NCI-H446 treated with DMSO at 0.1 percent for 48 hours (cell line): ENCODE measurements at places on chromosomes 5 and 9.

GRCh38 chr5:155783791-155784190 lies 543.2 kb upstream of the SGCD start:
- DNase-seq, result no peak

- DNase-seq, result no peak
Observed at GRCh38 chr5:139335811-139336210, 5.8 kb upstream of the PAIP2 start.

GRCh38 chr9:20642045-20642444 lies 19.7 kb upstream of the MLLT3 start:
- DNase-seq, result no peak

DNA sequence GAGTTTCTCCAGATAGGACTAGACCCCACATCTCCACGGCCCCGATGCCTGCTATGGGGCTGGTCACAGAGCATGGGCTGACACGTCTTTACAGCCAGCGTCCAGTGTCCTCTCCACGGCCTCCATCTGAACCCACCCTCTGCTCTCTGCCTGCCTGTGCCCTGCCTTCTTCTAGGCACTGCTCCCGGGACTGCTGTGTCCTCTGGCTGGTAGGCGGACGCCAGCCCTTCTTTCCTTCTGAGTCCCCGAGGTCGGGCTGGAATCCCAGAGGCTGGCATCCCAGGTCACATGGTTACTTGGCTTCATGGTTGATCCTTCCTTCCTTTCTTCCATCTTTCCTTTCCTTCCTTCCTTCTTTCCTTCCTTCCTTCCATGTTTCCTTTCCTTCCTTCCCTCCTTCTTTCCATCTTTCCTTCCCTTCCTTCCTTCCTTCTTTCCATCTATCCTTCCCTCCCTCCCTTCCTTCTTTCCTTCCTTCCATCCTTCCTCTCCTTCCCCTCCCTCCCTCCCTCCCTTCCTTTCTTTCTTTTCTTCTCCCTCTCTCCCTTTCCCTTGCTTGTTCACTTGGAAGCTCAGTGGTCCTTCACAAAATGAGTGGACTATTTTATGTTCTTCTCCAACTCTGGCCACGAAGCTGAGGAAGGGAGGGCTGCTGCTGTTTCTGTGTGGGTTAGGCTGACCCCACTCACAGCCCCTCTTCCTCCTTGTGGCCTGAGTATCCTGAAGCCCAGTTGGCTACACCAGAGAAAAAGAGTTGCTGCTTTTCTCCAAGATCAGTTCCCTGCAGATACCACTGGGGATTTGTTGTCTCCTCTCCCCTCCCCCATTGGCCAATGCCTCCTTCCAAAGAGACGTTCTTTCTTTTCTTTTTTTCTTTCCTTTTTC lies 66.8 kb upstream of the NEURL1B start:
- no peak for DNase-seq

- DNase-seq, result no peak
Observed at GRCh38 chr5:179454356-179454755, 96.0 kb upstream of the RUFY1 start.

DNA sequence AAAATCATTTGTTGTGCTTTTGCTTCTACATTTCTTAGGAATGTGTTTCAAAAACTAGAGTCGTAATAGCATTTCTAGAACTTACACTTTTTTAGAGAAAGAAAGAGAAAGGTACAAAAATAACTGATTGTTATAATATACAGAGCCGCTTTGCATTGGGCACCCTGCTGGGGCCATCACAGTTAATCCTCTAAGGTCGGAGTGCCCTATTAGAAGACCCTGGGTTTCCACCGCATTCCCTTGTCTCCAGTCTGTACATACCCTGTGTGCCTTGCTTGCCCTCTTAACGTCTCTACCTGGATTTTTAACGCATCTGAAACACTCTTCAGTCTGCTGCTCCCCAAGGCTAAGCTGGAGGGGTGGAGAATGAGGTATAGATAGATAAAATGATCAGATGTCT lies 1.3 kb downstream of the MARVELD2 start:
- no peak for DNase-seq

- DNase-seq, result no peak
Observed at GRCh38 chr5:80190960-80191359, 64.9 kb downstream of the SERINC5 start.

DNA sequence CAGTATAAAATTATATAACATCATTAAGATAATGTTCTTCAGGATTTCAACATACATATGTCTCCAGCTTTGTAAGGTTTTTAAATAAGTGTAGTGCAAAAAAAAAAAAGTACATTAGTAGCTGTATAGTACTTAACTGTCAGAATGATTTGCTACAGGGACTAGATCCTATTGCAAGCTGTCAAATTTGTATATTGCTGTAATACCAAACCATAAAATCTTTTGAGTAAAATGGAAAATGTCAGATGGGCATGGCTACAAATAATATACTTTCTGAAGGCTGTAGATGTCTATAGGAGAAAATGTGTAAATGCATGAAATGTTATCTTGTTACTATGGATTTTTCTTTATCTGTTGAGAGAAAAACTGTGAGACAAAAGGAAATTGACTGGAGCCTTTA lies 298.5 kb downstream of the KDM4C start:
- no peak for DNase-seq

- no peak for DNase-seq
Observed at GRCh38 chr9:80376180-80376579, 804.4 kb downstream of the TLE4 start.

GRCh38 chr5:158895588-158895987 lies 204.1 kb downstream of the EBF1 start:
- DNase-seq, result peak; percentile 43

DNA sequence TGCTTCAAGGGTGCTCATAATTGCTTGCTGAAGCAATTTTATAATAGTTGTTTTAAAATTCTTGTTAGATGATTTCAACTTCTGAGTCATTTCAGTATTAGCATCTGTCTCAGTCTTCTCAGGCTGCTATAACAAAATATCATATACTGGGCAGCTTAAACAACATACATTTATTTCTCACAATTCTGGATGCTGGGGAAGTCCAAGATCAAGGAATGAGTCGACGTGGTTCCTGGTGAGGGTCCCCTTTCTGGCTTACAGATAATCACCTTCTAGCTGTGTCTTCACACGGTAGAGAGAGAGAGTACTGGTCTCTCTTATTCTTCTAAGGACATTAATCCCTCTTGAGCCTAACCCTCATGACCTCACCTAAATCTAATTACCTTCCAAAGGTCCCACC lies 160.4 kb downstream of the SIL1 start:
- no peak for DNase-seq

- no peak for DNase-seq
Observed at GRCh38 chr9:128339761-128340690, at the start of gene SLC27A4. Gene SLC27A4, plus strand, starts transcription at chr9:128340527. Its CDS starts 2,606 bp downstream, at chr9:128343133.

- no peak for DNase-seq
Observed at GRCh38 chr5:169964246-169964645, 16.0 kb downstream of the INSYN2B start.

DNA sequence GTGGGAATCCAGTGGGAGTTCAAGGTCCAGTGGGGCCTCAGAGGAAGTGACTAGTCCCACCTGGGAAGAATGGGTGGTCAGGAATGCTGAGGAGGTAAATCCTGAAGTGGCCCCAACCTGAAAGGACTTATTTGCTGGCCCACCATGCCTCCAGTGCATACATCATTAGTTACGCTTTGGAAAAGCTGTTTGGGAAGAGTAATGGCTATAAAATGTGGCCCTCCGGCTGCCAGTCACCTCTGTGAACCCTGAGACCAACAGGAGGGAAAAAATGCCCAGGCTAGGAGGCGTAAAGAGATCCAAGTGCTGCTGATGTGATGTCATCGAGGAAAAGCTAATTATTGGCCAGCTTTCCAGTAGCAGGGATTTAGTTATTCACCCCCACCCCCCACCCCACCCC lies 2.7 kb upstream of the SLC26A2 start:
- DNase-seq, result no peak

DNA sequence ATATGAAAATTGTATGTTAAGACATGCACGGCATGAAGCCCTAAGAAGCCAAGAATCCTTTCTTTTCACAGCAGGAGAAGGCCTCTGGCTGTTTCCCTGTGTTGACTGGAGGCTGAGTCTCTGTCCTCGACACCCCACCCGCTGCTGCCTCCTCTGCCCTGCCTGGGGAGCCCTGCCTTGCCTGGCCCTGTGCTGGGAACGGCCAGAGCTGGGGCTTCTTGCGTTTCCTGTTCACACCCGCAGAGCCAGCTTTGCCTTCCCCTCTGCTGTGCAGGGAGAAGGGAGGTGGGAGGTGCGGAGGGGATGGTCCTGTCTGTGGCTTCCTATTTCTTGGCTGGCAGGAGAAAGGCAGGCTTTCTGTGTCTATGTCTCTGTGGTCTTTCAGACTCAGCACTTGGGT lies 6.9 kb upstream of the GMCL2 start:
- DNase-seq, result no peak

GRCh38 chr5:106205916-106206571 lies 1464.7 kb downstream of the EFNA5 start:
- no peak for DNase-seq

- no peak for DNase-seq
Observed at GRCh38 chr5:123294544-123294943, 128.7 kb downstream of the CEP120 start.

GRCh38 chr5:6083311-6083978 lies 294.9 kb downstream of the MED10 start:
- DNase-seq, result no peak

GRCh38 chr9:98118640-98119601 lies at the start of gene TRIM14:
Gene TRIM14, minus strand, starts transcription at chr9:98119222. Its CDS starts 34 bp downstream, at chr9:98119188.
- no peak for DNase-seq

DNA sequence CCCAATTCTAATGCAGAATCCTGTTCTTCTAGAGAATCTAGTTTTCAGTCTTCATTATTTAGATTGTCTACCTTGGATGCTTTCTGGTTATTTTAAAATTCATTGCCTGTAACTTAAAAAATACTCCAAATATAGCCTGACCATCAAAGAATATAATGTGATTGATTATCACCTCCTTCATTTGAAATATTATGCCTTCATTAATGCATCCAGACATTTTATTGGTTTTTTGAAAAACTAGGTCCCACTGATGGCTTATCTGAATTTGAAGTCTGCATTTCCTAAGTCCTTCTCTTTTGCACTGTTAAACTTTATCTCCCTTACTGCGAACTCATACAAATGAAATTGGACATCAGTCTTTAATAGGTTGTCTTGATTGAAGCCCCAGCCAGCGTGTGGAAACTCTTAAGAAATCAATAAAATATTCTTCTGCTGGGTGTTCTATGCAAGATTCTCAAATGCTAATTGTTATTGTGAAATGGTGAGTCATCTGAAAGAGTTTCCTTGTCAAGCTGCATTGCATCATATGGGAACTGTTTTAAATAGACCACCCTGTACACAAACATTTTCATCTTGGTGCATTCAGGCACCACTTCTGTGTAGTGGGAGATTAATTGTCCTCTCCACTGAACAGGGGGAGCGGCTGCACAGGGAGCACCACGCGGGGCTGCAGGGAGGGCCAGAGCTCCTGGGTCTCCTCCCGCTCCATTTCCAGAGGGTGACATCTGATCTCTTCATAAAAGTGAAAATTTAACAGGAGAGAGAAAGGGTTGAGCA lies 92.3 kb upstream of the FANCC start:
- DNase-seq, result no peak

- DNase-seq, result no peak
Observed at GRCh38 chr9:124191691-124192395, 65.9 kb upstream of the NEK6 start.

- DNase-seq, result no peak
Observed at GRCh38 chr5:132756542-132756941, 9.3 kb downstream of the CCNI2 start.

GRCh38 chr9:111034170-111034897 lies 3.9 kb downstream of the LPAR1 start:
- DNase-seq, result no peak

GRCh38 chr9:126695186-126695585 lies 81.5 kb downstream of the LMX1B start:
- no peak for DNase-seq

GRCh38 chr9:116504893-116505480 lies 182.1 kb upstream of the TRIM32 start:
- no peak for DNase-seq

DNA sequence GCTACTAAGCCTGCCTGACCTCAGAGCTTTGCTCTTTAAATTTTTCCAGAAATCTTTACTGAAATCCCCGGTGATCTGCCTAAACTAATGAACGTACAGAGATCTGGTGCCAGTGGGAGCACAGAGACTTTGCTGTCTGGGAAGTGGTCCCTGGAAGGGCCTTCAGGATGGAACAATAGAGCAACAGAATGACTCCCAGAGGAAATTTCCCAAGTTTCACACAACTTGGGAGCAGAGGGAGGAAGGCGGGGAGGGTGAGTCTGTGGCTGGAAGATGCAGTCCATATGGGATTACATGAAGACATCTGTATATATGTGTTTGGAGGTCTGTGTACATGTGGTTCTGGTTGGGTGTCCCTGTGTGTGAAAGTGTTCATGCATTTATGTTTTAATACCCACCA lies 638.3 kb downstream of the CCDC171 start:
- no peak for DNase-seq

DNA sequence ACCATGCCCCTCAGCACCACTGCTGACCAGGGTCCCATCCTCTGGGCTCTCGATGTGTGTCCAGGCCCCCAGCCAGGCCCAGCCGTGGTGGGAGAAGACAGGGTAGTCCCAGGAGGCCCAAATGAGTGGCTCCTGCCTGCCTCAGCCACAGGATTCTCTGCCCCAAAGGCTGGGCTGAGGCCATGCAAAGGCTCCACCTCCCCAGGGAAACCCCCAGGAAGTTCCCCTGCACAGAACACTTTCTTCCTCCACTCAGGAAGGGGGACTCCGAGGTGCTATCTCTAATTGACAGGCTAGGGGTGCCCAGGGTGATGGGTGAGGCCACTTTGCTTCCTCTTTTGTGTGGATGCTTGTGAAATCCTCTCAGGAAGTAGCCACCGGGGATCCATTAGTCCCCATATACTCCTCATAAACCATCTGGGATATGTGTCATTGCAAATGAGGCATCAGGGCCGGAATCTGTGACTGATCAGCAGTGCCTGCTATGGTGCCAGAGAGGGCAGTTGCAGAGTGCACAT lies 23.1 kb upstream of the TDRD7 start:
- DNase-seq, result no peak

DNA sequence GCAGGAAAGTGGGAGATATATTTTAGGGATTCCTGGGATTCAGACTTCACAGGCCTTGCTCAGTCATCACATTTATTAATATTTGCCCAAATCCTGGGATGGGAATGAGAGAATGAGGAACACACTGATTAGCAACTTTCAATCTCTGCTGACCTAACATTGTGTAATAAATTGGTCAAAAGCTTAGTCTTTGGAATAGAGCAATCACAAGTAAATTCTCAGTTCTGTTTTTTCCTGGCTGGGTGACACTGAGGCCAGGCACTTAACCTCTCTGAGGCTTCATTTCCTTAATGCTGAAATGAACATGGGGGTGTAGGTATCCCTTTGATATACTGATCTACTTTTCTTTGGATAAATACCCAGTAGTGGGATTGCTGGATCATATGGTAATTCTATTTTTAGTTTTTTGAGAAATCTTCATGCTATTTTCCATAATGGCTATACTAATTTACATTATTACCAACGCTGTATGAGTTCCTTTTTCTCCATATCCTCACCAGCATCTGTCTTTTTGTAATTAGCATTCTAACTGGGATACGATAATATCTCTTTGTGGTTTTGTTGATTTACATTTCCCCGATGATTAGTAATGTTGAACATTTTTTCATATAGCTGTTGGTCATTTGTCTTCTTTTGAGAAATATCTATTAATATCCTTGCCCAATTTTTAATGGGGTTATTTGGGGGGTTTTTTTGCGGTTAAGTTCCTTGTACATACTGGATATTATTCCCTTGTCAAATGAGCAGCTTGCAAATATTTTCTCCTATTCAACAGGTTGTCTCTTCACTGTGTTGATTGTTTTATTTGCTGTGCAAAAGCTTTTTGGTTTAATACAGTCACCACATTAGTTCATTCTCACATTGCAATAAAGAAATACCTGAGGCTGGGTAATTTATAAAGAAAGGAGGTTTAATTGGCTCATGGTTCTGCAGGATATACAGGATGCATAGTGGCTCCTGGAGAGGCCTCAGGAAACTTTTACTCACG lies 36.8 kb upstream of the NIPBL start:
- DNase-seq, result no peak
